ENCODE measurements at places on chromosomes 7 and 10.
A peak's percentile ranks its signal among the peaks of the same experiment; 100 is the strongest.

- DNase-seq: peak; percentile 42
These were observed 141.2 kb downstream of the MLLT10 start for GRCh38 chr10:21675157-21675796.

- DNase-seq: no peak
These were observed 108.9 kb downstream of the RNLS start for GRCh38 chr10:88473989-88474883.

GRCh38 chr10:119817991-119818888 lies 54.4 kb downstream of the MCMBP start:
- peak; percentile 16 for DNase-seq

DNA sequence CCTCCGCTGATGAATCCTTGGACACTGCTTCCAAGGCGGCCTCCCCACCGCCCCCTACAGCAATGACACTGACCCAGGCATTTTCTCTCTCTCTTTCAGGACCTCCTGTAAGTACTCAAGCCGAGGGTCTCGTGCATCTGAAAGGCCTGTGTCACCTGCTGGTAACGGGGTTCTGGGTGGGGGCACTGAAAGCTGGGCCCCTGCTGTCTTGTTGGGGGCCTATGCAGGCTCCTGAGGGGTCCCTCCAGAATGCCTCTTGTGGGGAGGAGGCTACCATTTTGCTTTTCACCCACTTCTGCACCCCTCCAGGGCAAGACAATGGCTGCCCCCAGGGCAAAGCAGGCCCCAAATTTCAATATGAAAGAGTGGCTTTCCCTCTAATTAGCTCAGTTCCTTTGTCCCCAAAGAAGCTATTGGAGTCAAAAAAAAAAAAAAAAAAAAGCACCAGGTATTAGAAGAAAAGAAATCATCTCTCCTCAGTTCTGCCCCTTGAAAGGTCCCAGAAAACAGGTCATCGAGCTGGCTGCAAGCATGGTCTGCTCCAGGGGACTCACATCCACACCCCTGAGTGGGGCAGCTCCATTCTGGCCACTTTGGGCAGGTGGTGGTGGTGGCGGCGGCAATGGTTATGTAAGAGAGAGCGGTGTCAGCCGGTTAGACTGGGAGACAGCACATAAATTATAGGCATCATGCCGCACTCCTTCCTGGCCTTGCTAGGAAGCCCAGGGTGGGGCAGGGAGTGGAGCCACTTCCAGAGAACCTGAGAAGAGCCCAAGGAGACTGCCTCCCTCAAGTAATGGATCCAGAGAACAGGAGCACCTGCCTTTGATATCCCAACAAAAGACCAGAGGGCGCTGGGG lies 66.2 kb downstream of the COL13A1 start:
- DNase-seq: no peak

DNA sequence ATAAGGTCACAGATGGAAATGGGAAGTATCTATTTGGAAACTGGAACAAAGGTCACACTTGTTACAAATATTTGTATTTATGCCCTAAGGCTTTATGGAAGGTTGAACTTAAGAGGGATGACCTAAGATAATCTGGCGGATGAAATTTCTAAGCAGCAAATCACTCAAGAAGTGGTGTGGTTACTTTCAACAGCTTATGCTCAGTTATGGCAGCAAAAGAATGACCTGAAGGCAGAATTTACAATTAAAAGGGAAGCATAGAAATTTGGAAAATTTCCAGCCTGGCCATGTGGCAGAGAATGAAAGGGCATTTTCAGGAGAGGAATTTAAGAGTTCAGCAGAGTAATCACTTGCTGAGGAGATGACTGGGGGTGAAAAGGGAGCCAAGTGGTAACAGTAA lies 95.8 kb upstream of the TNS3 start:
- DNase-seq: peak; percentile 74

DNA sequence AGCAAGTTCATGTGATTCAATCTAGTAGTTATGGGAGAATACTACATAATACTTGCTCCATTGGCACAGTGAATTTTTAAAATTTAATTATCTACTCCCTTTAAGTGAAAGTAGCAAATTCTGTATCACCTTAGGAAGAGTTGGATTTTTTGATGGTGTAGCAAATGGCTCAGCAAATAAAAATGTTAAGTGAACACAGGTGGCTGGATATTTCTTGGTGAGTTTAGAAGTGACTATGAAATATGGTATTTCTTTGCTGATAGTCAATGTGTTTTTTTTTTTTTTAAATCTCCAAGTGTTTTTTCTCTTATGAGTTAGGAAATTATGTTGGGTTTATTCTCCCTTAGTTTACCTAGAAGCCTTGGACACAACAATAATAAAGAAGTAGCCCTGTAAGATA lies 67.8 kb downstream of the CREM start:
- DNase-seq: no peak

GRCh38 chr7:155375337-155376277 lies 77.9 kb downstream of the INSIG1 start:
- no peak for DNase-seq

GRCh38 chr10:34193931-34194626 lies 621.0 kb downstream of the PARD3 start:
- no peak for DNase-seq

DNA sequence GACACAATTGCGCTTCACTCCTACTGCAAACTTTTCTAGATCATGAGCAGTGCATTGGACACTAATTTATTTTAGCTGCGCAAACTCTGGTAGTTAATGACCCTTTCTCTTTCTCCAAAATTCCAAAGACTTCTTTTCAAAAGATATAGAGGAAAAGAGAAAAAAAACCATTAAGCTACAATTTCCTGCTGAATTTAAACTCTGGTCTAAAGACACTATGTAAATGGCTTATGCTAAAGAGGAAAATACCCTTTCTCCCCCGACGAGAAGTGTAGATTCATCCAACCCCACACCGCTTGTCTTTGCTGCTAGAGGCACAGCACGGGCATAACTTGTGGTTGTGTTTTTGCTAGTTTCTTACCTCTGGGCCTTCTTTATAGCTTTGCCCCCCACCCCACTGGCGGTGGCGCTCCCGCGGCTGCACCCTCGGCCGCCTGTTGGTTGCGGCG lies 84.1 kb downstream of the SNX10 start:
- no peak for DNase-seq

DNA sequence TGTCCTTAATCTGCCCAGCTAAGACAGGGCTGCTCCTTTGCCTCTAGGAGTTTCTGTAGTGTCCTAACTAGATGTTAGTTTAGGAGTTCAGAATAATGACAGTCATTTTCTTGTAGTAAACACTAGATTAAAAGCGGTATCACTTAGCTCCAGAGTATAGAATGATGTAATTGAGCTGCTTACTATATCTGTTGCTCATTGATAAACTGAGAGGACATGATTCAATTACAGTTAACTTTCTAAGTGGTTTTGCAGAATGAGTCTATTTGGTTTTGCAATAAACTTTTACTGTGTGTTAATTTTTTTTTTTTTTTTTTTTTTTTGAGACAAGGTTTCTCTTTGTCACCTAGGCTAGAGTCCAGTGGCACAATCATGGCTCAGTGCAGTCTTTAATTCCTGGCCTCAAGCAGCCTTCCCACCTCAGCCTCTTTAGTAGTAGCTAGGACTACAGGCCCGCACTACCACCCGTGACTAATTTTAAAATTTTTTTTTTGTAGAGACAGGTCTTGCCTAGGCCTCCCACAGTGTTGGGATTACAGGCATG lies 1.8 kb downstream of the STMP1 start:
- DNase-seq: no peak

GRCh38 chr7:114806590-114807162 lies 115.2 kb upstream of the MDFIC start:
- DNase-seq: no peak

All from inflammatory macrophage (primary cell).